ENCODE measurements at places on chromosomes 5 and 9. TPM values are rescaled to one million over a fixed set of nuclear protein-coding genes. Genes with fewer than 3 reads are reported as not detected.

DNA sequence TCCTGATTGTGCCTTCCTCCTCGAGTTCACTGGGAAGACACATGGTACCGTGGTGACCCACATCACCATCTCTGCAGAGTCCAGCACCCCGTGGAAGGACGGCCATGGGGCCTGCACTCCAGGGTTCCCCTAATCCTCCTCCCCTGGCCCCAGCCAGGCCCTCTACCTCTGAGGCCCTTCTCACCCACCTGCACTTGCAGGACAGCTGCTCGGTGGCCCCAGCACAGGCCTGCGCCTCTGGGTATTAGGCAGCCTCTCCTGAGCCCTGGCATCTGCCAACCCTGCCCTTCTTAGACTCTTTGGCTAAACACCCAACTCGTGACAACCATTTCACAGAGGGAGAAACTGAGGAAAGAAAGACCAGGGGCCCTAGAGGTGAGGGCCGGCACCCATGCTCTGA lies 28.9 kb upstream of the CPLX2 start:
- no peak overlapping the region for H3K4me3 ChIP-seq
- H3K27me3 ChIP-seq = no peaks in the 10 kb centered on the region
- DNase-seq = no peak
- no peaks in the 10 kb centered on the region for H3K4me1 ChIP-seq

Gene STK32A
- 1.1 TPM for polyA plus RNA-seq

GRCh38 chr9:70805949-70806348 lies 315.5 kb downstream of the TRPM3 start:
- H3K27me3 ChIP-seq = no peaks in the 10 kb centered on the region
- DNase-seq = no peak
- H3K4me1 ChIP-seq = peaks cover 3% of the 10 kb centered on the region
- no peak overlapping the region for H3K27ac ChIP-seq
- H3K4me3 ChIP-seq = no peak overlapping the region

Gene SLC36A3
- not detected for polyA plus RNA-seq

Gene OSMR
- 0.62 TPM for polyA plus RNA-seq

DNA sequence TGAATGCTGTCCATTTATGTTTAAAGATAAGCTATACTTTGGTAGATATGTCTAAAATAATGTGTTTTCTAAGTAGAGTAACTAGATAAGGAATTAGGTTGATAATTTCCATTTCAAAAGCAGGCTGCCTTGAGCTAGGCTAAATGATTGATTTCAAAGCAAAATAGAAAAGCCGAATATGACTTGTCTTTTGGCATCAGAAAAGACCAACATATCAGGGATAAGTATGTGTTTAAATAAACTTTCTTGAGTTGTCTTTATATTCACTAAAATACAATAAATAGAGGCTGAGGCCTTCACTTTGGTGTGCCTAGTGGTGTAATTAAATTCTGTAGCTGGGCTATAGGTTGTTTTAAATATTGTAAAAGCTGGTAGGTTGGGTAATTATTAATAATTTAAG lies 569.0 kb downstream of the TAF11L14 start:
- H3K4me3 ChIP-seq = no peak overlapping the region
- H3K36me3 ChIP-seq = no peaks in the 10 kb centered on the region
- H3K4me1 ChIP-seq = no peaks in the 10 kb centered on the region
- no peak for DNase-seq

DNA sequence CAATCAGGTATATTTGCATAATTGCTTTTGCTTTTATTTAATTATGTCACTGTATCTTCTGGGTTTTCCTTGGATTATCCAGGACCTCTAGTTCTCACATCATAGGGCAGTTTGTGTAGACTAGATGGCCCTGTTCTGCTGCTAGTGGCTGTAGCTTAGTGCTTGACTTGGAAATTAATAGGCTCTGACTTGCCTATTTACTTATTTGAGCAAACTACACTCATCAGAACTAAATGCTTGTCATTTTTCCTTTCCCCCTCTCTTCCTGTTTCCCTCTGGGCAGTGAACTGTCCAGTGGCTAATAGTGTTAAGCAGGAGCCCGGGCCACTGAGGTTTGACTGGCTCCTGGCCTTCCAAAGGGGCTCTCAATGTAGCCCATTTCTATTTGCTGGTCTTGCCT lies 135.7 kb downstream of the MAN2A1 start:
- H3K4me1 ChIP-seq = no peaks in the 10 kb centered on the region
- no peak for DNase-seq
- H3K36me3 ChIP-seq = no peaks in the 10 kb centered on the region
- H3K4me3 ChIP-seq = no peak overlapping the region
- no peak overlapping the region for H3K27ac ChIP-seq

- no peaks in the 10 kb centered on the region for H3K36me3 ChIP-seq
- no peak overlapping the region for H3K4me3 ChIP-seq
- H3K4me1 ChIP-seq = no peaks in the 10 kb centered on the region
- DNase-seq = no peak
- no peak overlapping the region for H3K27ac ChIP-seq
These were observed 400.3 kb downstream of the EBF1 start for GRCh38 chr5:158699298-158699880.

- H3K4me1 ChIP-seq = no peaks in the 10 kb centered on the region
- H3K27me3 ChIP-seq = no peaks in the 10 kb centered on the region
- H3K4me3 ChIP-seq = no peak overlapping the region
- H3K36me3 ChIP-seq = no peaks in the 10 kb centered on the region
- peak; percentile 26 for DNase-seq
These were observed 81.3 kb upstream of the PRR16 start for GRCh38 chr5:120382833-120383232.

- H3K36me3 ChIP-seq = no peaks in the 10 kb centered on the region
- no peak overlapping the region for H3K27ac ChIP-seq
- peaks cover 4% of the 10 kb centered on the region for H3K4me1 ChIP-seq
- H3K27me3 ChIP-seq = no peaks in the 10 kb centered on the region
- DNase-seq = no peak
- H3K4me3 ChIP-seq = no peak overlapping the region
These were observed 4.3 kb downstream of the CDHR2 start for GRCh38 chr5:176553260-176554085.

- no peak for DNase-seq
- no peaks in the 10 kb centered on the region for H3K4me1 ChIP-seq
- no peaks in the 10 kb centered on the region for H3K36me3 ChIP-seq
- H3K4me3 ChIP-seq = no peak overlapping the region
These were observed 10.8 kb downstream of the SPAAR start for GRCh38 chr9:35920051-35920620.

DNA sequence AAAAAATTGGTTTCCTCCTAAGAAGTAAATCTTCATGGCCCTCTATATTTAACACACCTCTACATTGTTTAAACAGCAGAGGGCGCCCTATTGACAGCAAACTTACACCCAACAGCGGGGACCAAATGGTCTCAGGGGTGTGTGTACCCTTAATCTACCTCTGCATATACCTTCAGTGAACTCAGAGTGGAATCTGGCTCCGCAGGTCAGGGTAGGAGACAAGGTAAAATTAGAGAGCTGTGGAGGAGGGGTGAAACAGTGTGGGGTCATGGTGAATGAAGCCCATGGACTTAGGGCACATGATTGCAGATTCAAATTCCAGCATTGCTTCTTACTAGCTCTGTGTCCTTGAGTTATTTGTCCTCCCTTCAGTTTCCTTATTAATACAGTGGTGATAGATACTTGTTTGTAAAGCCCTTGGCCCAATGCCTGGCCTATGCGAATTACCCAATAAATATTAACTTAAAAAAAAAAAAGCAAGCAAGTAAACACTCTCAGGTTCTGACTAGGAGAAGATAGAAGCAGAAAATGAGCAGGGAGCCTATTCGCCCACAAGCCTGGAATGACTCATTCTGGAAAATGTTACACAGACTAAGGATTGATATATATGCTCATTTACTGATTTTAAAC lies 122.9 kb downstream of the CAVIN4 start:
- no peaks in the 10 kb centered on the region for H3K36me3 ChIP-seq
- no peak overlapping the region for H3K27ac ChIP-seq

DNA sequence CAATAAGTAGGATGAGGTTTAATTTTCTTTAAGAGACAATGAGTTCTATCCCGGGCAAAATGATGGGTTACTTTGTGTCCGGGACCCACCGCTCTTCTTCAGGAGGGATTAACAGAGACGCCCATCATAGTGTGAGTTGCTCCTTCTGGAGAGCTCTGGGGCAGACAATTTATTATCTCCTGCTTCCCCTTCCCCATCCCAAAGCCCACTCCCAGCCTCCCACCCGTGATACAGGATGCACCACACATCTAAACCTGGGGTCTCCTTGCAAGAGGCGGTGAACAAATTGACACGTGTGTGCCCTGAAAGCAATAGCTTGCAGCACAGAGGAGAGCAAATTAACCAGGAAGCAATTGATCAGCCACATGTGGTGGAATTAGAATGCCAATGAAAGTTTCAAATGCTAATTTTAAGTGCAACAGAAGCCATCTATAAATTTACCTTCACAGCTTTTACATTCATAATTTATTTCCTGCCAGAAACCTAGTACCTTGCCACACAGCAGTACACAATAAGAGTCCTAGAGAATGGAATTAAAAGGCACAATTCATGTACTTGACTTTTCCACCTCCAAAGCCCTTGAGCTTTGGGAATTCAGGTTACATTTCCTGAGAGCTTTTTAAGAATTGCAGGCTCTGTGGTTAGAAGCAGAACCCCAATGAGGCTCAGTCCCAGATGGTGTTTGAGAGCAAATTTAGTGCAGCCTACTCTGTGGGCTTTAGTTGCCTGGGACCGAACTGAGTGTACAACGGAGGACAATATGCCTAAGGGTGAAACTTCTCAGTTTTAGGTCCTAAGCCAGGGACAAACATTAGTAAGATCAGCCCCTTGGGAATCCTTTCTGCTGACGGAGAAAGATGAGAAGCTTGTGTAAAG lies 399.6 kb downstream of the MED10 start:
- no peaks in the 10 kb centered on the region for H3K27me3 ChIP-seq
- no peak for DNase-seq
- no peak overlapping the region for H3K4me3 ChIP-seq
- H3K4me1 ChIP-seq = no peaks in the 10 kb centered on the region
- H3K27ac ChIP-seq = no peak overlapping the region
- no peaks in the 10 kb centered on the region for H3K36me3 ChIP-seq

DNA sequence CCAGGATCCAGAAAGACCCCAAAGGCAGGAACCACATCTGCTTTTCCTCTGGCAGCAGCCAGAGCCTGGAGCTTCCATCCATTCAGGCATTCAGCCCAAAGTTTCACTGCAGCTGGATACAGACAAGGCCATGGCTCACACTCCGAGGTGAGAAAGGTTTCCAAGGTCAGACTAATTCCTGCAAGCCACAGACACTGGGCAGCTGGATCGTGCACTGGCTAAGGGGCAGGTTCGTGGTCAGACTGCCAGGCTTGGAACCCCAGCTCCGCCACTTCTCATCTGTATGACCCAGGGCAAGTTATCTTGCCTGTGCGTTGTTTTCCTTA lies 36.9 kb downstream of the SPOCK1 start:
- no peaks in the 10 kb centered on the region for H3K4me1 ChIP-seq
- DNase-seq = no peak
- no peaks in the 10 kb centered on the region for H3K36me3 ChIP-seq
- H3K4me3 ChIP-seq = no peak overlapping the region
- H3K27ac ChIP-seq = no peak overlapping the region

Gene ADRB2
- 12.9 TPM for polyA plus RNA-seq

DNA sequence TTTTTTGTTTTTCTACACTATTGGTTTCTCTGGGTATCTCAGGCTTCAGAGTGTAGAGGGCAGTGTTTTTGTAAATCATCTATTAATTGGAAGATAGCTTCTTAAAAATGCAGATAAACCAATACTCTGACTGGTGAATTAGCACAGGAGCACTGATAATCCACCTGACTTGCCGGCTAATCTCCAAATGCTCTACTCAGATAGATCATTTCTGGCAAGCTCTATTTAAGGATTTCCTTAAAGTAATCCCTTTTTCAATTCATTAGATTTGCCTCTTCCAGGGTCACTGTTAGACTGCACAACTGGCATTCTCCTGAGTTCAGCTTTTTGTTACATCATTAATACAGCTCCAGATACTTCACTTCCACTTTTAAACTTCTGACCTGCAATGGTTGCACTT lies 1390.3 kb upstream of the NUDT12 start:
- no peaks in the 10 kb centered on the region for H3K27me3 ChIP-seq
- H3K4me3 ChIP-seq = no peak overlapping the region
- H3K36me3 ChIP-seq = no peaks in the 10 kb centered on the region
- no peaks in the 10 kb centered on the region for H3K4me1 ChIP-seq

GRCh38 chr9:37027582-37028419 lies 6.3 kb downstream of the PAX5 start:
- peak; percentile 98 for DNase-seq
- H3K27ac ChIP-seq = no peak overlapping the region
- peaks cover 9% of the 10 kb centered on the region for H3K4me1 ChIP-seq
- H3K36me3 ChIP-seq = no peaks in the 10 kb centered on the region

Gene NRARP
- polyA plus RNA-seq = 12.6 TPM

DNA sequence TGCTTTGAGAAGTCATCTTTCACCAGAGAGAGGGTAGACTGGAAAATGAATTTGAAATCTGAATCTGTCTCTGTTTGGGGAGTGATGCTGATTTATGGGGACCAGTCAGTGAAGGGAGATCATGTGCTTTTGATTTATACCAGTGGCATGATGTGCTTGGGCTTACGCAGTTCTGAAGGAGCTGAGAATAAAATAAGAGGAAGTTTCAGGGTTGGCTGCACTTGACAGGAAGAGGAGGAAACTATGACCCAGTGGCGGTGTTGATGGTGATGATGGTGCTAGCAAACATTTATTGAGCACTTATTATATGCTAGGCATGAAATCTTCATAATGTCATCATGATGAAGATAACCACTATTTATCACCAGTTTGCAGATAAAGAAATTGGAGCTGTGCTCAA lies 136.4 kb upstream of the GLRA1 start:
- no peaks in the 10 kb centered on the region for H3K4me1 ChIP-seq
- no peak overlapping the region for H3K4me3 ChIP-seq
- no peaks in the 10 kb centered on the region for H3K36me3 ChIP-seq
- no peak for DNase-seq

GRCh38 chr5:98735806-98736507 lies 37.5 kb upstream of the RGMB start:
- H3K27ac ChIP-seq = no peak overlapping the region
- H3K4me3 ChIP-seq = no peak overlapping the region
- no peaks in the 10 kb centered on the region for H3K27me3 ChIP-seq
- H3K4me1 ChIP-seq = no peaks in the 10 kb centered on the region

GRCh38 chr5:150505041-150505511 lies 2.9 kb upstream of the NDST1 start:
- H3K4me1 ChIP-seq = peaks cover 32% of the 10 kb centered on the region
- H3K27me3 ChIP-seq = no peaks in the 10 kb centered on the region
- H3K4me3 ChIP-seq = no peak overlapping the region

DNA sequence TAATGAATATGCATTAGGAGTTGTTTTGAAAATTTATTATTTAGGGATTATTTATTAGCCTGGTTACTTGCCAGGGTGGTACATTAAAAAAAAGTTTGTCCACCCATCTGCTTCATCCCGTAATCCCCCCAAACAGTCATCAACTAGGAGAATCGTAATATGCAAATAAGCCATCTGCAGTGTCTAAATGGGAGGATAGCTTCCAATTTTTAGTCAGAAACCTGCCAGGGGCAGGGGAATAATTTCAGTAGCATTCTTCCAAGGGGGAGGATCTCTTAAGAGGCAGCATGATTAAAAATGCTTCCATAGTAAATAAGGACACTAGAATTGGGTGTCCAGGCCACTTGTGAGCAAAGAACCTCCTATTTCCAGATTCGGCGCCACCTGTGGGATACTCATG lies 43.3 kb downstream of the SH3GL2 start:
- no peaks in the 10 kb centered on the region for H3K36me3 ChIP-seq
- H3K27ac ChIP-seq = no peak overlapping the region
- H3K4me1 ChIP-seq = no peaks in the 10 kb centered on the region
- DNase-seq = no peak

Gene PSMD5
- polyA plus RNA-seq = 25.3 TPM

- DNase-seq = no peak
- no peak overlapping the region for H3K27ac ChIP-seq
- H3K36me3 ChIP-seq = no peaks in the 10 kb centered on the region
- H3K4me3 ChIP-seq = no peak overlapping the region
- H3K4me1 ChIP-seq = peaks cover 9% of the 10 kb centered on the region
- no peaks in the 10 kb centered on the region for H3K27me3 ChIP-seq
These were observed 23.4 kb upstream of the COL27A1 start for GRCh38 chr9:114131808-114132549.

Gene HACD4
- polyA plus RNA-seq = 0.29 TPM
